ENCODE measurements at places on chromosomes 4 and X. TPM values are rescaled to one million over a fixed set of nuclear protein-coding genes. Genes with fewer than 3 reads are reported as not detected.

- DNase-seq: no peak
Measured at GRCh38 chr4:2802618-2803531, 10.0 kb downstream of the SH3BP2 start.

DNA sequence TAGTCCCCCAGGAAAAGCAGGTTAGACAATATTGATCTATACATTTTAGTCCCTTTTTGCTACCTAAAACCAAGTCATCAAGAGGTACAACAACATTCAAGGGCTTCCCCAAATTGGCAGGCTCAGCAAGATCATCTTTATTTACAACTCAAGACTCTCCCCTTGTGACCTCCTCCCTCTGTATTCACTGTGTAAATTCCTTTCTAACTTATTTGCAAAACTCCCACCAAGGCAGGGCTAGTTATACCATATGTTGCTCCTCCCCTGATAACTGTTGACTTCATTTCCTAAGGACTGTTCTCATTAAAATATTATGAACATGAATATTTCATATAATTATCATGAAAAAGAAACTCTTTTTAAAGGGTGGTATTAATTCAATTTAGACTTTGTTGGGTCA, 275.6 kb downstream of the DTHD1 start:
- DNase-seq: no peak

- DNase-seq: no peak
Measured at GRCh38 chrX:121254336-121254735, 206.9 kb downstream of the GLUD2 start.

DNA sequence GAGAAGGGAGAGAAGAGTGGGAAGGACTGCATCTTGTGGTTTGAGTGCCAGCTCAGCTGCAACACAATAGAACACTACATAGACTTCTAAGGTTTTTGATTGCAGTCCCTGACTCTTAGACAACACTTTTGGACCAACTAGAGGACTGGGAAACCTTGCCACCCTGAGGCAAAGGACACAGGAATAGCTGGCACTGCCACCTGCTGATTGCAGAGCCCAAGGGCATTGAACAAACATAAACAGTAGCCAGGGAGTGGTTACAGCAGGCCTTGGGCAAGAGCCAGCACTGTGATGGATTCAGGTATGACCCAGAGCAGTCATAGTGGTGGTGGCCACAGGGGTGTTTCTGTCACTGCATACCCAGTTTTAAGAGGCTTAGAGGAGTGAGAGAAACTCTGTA, 72.5 kb upstream of the CXorf51A start:
- DNase-seq: no peak

- DNase-seq: no peak
Measured at GRCh38 chr4:27412613-27413012, 552.0 kb downstream of the STIM2 start.

VEGFC gene
- not detected for total RNA-seq

DNA sequence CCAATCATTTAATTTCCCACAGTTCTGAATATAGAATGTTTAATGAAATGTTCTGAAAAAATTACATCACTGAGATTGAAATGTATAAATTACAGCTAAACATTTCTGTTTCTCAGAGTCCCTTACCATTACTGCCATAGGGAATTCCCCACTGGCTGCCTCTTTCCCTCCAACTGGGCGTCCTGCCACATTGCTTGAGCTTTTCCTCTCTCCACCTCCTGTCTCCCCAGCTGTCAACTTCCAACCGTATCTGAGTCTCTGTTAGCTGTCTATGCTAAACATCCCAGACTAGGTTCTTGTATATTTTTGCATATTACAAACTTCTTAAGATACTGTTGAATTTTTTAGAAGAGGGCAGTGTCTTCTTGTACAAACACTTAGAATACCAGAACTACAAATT, 407.3 kb upstream of the SLIT2 start:
- DNase-seq: no peak

DNA sequence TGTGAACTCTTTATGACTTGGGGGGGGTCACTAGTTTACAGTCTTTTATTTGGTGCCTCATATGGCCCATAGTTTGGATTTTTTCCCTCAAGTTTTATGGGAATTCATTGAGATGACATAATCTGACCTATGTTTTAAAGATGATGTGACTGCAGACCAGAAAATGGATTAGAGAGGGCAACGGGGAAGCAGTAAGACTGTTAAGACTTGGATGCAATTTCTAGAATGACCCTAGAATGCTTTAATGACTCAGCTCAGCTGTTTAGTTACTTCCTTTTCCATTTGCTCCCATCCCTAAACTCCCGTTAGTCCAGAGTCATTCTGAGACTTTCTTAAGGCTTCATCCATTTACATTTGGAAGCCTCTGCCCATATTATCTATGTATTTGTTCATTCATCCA, 59.9 kb upstream of the PDGFRA start:
- no peak for DNase-seq

DNA sequence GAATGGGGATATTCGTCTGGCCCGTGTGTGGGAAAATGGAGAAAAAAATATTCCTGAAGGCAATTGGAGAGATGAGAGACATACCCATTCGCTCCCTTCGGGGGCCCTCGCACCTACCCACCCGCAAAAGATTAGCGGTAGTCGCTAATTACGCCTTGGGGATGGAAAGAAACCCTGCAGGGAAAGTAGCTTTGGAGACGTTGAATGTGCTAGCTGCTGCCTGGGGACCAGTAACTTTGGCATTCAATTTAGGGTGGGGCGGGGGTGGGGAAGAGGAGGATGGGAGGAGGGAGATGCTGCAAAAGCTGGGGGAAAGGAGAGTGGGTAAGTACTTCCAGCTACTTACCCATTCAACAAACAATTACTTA, 407 bp upstream of the ZC4H2 start:
- no peak for DNase-seq

NCAPG gene
- total RNA-seq: 1.6 TPM

DNA sequence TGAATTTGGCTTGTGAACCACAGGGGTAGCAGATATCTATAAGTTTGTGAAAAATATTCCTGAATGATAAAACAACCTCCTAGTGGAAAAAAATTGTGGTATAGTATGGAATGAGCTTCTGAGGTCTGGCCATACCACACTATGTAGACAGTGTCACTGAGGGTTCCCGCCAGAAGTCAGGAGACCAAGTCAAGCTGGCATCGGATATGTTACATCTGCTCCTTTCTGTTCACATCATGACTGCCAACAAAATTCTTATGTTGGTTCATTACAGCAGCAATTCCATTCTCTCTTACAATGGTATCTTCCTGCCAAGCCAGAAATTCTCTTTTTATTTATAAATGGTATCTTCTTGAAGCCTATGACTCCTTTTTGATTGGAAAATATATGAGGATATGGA, 273.0 kb downstream of the PPP3CA start:
- DNase-seq: no peak

DNA sequence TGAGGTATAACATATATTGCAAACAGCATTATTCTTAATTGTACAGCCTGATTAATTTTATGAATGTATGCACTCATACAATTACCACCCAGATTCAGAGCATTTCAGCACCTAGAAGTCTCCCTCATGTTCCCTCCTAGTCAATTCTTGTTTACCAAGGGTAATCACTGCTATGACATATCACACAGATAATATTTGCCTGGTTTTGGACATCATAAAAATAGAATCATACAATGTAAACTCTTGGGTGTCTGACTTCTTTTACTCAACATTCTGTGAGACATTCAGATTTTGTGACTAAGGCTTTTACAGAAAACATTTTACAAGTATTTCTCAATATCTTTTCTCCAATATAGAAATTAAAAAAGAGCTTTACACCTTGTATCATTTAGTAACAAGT, 66.9 kb downstream of the PTPN13 start:
- DNase-seq: no peak

AR gene
- total RNA-seq: 8.6 TPM

MAGEA4 gene
- total RNA-seq: not detected

UGT2B10 gene
- not detected for total RNA-seq

LANCL3 gene
- 0.27 TPM for total RNA-seq

TBL1X gene
- total RNA-seq: 12.4 TPM

DNA sequence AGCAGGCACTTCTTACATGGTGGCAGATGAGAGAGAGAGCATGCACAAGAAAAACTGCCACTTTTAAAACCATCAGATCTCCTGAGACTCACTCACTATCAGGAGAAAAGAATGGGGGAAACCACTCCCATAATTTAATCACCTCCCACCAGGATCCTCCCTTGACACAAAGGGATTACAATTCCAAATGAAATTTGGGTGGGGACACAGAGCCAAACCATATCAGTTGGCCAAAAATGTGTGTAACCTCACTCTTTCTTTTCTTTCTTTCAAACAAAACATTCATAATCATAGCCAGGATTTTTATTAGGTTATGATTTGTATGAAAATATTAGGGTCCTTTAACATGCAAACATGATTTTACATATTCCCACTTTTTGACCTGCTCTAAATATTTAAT, 222.1 kb downstream of the PCDH18 start:
- no peak for DNase-seq

DNA sequence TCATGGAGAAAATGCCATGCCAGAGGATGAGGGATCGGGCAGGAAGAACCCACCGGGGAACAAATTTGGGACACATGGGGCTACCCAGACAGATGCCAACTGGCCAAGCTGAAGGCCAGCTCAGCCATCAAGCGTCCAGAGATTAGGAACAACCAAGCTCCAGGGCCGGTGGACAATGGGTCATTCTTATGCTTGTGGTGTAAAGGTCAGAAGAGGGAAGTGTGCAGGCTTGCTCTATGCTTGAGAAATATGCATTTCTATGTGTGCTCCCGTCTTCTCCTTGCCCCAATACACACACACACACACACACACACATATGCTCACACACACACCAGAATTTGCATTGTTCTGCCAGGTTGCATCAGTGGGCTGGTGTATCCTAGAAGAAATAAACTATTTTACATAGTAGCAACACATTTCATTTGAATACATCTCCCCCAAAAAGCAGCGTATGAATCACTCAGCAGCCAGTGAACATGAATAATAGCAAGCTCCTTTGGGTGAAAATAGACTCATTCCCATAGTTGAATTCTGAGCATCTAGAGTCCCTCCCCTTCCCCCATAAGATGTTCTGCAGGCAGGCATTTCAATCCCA, 201.9 kb upstream of the PPARGC1A start:
- no peak for DNase-seq

DNA sequence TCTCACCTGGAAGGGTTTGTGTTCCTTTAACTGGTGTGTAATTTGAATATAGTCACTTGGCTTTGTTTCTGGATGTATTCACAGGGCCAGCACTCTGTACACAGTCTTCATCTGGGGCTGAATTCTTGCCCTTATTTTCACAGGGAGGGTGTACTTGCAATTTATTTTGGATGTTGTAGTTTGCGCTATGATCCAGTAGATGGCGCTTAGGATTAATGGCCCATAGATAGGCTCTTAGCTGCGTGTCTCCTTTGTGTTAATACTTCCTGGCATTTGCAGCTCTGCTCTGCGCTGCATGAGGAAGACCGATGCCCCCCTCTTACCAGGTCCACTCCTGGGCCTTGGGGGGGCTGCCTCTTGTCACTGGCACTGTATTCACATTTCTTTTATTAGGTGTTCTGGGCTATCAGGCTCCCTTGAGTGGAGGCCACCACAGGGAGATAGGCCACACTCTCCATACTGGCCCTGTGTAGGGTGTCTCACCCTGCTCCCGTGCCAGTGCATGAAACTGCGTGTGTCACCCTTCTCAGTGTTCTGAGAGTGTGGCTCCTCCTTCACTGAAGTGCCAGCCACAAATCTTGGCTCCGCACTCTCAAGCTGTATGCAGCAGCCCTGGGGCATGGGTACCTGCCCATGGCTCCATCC, 562.2 kb downstream of the ZIC3 start:
- DNase-seq: peak; percentile 5

GRPR gene
- total RNA-seq: 0.27 TPM

GRCh38 chr4:68368691-68369131, 18.8 kb upstream of the YTHDC1 start:
- no peak for DNase-seq

- peak; percentile 1 for DNase-seq
Measured at GRCh38 chrX:27186671-27187070, 276.5 kb downstream of the PPP4R3C start.

CTSO gene
- 11.0 TPM for total RNA-seq
